ENCODE measurements at places on chromosomes 7 and 10.

GRCh38 chr10:132497861-132498561 is 39.6 kb upstream of the INPP5A start:
- no peak for DNase-seq

DNA sequence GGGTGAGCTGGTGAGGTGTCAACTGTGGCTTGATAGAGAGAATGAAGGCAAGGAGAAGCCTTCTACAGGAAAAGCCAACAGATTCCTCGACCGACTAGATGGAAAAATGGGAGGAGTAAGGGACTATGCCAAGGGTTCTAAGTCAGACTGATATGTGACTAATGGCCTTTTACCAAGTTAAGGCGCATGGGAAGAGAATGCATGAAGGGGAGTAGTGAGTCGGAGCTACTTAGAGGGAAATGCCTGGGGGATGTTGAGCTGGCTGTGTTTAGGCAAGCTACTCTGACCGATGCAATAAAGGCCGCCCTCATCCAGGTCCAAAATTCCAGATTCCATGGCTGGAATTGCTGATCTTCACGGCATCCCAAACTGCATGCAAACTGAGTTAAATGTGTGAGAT is 48.2 kb downstream of the APBB1IP start:
- peak; percentile 3 for DNase-seq

DNA sequence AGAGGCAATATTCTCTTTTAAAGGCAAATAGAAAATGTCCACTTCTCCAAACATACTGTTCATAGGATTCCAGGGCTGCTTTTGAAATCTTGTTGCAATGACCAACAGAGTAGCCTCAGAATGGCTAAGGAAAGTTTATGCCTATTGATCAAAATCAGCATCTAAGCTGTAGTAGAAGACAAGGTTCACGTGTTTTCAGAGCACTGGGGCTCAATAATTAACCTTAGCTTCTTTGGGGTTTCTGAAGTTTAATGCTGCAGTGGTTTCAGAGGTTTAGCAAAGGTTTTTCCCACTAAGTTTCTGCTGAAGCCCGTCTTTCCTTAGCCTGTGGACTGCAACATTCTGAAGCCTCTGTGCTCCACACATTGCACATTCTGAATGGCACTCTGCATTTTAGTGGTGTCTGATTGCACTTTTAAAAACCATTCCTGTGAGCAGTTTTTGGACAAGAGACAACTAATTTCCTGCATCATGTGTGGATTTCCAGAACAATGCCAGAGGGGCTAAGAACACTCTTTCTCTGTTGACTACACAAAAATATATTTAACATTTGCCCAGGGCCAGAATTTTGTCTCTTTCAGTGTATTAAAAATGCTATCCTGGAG is 342.5 kb downstream of the PTEN start:
- no peak for DNase-seq

DNA sequence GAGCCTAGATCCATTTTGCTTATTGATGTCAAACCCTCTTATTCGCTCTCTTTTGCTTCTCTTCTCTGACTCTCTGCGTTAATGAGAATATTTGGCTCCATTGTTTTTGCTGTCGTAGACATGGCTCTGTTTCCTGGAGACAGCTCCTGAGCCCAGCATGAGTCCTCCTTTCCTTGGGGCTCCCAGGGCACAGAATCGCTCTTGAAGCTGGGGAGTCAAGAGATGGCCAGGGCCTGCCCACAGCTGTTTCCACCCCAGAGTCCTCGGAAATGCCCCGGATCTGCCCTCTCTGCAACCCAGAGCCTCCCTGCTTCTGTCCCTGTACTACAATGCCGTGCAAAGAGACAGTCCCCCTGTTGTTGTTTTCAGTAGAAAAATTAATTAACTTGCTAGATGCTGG is 566.7 kb upstream of the FOXK1 start:
- DNase-seq: no peak

- no peak for DNase-seq
Observed at GRCh38 chr10:45544191-45544590, 128.4 kb downstream of the ZFAND4 start.

- DNase-seq: no peak
Observed at GRCh38 chr7:34844936-34845665, 187.1 kb downstream of the NPSR1 start.

DNA sequence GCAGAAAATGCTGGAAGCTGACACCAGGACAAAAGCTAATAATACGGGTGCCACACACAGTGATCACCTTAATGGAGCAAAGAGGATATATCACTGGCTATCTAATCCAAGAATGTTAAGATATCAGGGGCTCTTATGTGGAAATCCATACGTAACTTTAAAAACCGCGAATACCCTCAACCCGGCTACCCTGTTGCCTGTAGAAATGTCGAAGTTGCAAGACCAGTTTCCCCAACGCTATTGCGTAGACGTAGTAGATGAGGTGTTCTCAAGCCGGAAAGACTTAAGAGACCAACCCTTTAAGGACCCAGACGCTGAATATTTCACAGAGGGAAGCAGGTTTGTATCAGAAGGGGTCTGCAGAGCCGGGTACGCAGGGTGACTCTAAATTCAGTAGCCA is 7.9 kb upstream of the CYREN start:
- DNase-seq: no peak

- DNase-seq: no peak
Observed at GRCh38 chr10:74544106-74544505, 282.3 kb upstream of the KAT6B start.

DNA sequence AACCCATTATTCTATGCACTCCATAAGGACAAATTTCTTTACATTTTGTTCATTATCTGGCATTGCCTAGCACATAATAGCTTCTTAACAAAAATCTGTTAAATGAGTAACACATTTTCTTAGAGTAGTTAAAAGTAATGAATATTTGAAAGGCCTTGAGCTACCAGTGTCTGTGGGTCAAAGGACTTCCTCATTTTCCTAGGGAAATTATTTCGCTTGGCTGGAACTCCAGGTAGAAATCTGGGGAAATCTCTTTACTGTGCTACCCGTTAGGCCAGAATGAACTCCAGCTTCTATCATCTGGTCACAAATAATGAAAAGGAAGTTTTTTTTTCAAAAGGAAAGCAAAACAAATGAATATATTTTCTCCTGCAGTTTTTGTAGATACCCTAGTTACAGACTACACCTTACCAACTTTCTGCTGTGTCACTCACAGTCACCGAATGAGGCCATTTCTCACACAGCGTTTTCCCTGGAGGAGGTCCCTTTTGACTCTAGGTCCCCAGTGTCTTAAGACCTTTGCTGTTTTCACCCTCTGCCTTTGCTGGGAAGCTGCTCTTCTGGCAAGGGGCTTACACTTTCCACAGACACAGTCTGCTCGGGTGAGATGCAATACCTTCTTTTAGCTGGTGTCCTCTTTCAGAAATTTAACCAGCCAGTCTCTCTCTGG is 1.6 kb downstream of the SAMD9L start:
- no peak for DNase-seq

DNA sequence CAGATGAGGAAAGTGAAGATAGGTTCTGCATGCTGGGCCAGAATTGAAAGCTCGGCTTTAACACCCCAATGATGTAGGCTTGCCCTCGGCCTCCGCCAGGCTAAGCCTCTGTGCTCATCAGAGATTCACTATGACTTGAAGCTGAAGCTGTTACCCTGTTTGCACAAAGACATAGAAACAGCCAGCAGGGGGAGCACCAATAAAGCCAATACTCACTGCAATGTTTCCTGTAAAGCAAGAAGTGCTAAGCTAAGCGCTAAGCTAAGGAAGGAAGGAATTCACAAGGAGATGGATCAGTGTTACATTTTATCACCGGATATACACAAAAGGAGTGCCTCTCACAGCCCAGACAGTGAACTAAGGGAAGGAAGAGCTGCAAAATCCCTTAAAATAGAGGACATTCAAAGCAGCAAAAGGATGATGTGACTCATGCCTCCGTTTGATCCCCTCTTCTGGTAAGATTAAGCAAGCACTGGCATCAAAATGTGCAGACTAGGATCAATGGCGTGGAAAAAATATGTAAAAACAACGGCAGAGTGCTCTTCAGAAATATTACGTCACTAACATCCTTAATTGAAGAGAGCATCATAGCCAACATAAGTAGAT is 153.8 kb downstream of the COBL start:
- DNase-seq: peak; percentile 76

- DNase-seq: no peak
Observed at GRCh38 chr7:154865984-154866685, 136.8 kb downstream of the PAXIP1 start.

DNA sequence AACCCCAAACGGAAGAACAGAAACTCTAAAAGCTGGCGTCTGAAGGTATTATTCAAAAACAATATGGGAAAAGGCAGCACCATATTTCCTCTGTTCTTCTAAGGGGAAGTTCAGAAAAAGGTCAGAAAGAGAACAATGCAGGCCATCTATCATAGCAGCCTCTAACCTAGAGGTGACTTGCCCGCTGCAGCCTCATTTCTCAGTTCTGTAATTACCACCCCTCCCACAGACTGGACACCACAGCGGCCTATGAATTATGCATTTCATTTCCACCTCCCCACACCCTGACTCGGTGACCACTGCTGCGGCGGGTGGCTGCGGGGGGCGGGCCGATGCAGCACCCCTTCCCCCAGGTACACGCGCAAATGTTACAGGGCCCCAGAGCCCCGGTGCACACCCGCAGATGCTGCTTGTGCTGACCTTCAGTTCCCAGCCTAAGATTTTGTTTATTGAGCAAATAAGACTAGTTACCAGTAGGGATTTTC is 125.5 kb downstream of the CLEC2L start:
- DNase-seq: no peak

DNA sequence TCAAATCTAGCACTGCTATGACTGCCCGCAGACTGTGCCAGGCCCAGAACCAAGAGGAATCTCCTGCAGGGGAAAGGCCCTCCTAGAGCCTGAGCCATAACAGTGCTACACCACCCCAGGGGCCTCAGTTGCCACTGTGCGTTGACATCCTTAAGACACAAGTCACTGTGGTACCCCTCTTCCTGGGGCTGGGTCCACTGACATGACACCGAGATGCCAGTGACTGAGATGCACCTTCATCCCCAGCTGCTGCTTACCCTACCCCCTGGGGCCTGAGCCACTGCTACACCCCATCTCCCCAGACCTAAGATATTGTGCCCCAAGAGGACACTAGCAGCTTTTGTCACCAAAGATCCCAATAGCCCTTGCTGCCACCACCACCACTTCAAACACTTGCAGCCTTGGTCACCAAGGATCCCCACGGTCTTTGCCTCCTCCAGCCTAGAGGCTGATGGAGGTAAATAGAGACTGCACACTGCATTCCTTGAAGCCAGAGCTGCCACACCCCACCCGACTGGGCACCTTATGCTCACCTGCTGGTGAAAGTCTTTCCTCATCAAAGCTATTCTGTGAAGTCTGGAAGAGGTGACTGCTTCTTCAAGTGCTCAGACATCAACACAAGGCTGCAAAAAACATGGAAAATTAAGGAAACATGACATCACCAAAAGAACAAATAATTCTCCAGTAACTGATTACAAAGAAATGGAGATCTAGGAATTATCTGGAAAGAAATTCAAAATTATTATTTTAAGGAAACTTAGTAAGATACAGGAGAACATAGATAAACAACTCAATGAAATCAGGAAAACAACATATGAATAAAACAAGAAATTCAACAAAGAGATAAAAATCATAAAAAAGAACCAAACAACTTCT is 40.4 kb upstream of the SHH start:
- DNase-seq: no peak

DNA sequence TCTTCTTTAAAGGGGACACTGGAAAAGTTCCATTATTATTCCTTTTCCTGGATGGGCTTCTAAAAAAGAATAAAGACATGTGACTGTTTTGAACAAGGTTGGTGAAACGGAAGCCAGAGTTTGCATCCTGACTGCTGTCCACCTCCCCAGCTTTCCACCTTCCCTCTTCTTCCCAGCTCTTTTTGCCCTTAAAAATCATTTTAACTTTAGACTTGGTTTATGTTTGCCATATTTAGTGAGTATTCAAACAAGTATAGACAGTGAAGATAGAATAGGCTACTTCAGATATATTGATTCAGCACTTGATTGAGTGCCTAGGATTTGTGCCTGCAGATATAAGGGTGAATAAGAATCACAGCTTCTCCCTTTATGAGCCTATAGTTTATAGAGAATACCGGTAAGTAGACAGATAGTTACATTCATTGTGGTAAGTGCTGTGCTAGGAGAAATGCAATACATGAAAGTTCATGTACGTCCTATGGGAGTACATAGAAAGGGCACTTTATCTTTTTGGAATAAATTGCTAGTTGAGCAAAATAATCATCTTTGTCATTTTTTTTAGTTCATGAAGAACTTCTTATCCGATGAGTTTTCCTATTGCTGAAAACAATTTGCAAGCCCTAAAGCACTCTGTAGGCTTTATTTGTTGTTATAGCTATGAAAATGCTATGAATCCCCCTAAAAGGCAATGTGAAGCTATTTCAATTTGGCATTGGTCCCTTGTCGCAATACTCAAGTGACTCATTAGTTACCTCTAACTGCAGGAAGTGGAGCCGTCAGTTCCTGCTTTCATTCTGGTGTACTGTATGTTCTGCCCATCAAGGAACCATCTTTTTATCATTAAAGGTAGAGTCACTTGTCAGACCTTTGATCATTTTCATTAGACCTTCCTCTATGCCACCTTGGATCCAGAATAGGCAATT is 57.2 kb upstream of the STRIP2 start:
- peak; percentile 81 for DNase-seq

DNA sequence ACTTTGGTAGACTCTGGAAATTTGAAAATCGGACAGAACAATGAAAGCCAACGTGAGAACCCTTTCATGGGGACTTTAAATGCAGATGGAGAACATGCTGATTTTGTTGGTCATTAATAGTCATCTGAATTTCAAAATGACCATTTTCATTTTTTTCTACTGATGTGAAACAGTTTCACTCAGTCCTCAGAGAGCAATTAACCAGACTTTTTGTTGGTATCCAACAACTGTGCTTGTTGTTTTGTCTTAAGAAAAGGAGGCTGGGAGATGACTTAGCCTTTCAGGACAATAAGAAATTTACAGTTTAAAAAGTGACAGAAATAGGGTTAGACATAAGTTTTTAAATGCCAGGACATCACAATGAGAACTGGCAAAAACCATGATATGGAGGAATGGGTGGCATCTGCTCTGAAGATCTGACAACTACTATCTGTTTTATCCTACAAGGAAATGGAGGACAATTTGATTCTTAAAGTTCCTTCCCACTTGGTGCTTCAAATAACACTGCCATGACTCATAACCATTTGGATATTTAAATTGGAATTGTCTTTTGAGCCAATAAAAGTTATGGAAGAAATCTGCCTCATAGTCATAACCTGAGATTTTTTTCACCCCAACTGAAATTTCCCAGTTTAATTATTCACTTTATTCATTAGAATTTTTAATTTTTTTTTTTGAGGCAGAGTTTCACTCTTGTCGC is 87.2 kb upstream of the HPS1 start:
- DNase-seq: no peak

DNA sequence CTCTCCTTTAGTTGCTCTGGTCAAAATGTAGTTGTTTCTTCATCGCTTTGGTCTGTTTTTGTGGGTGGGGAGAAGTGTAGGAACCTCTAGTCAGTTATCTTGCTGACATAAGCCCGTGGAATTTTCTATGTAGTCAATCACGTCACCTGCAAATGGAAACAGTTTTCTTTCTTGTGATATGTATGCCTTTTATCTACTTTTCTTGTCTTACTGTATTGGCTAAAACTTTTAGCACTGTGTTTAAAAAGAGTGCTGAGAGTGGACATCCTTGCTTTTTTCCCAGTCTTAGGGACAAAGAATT is 42.3 kb downstream of the AKR1E2 start:
- DNase-seq: no peak
